ENCODE measurements at places on chromosomes 2 and 18.

- DNase-seq, result no peak
These were observed 15.9 kb downstream of the TRIB2 start for GRCh38 chr2:12732651-12733050.

DNA sequence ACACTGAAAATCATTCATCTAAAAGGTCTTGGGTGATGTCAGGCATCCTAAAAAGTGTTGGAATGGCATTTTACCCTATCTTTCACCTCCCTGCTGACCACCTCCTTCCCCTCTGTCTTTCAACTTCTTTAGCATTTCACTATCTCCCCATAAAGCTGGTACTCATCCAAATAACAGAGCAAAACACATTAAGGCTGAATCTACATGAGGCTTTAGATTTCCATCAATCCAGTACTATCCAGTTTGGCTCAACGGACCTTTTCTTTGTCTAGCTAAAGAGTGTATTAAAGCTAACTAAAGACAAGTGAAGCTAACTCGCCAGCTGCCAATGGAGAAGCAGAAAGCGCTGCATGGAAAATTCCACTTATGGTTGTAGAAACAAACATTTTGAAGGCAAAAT lies 122.5 kb upstream of the NCKAP5 start:
- no peak for DNase-seq

GRCh38 chr2:232460171-232460570 lies 4.2 kb downstream of the ALPI start:
- DNase-seq, result no peak

GRCh38 chr2:202375033-202375608 lies 1.0 kb upstream of the BMPR2 start:
- DNase-seq, result peak; percentile 10

GRCh38 chr2:43370705-43371104 lies 144.3 kb upstream of the ZFP36L2 start:
- no peak for DNase-seq

DNA sequence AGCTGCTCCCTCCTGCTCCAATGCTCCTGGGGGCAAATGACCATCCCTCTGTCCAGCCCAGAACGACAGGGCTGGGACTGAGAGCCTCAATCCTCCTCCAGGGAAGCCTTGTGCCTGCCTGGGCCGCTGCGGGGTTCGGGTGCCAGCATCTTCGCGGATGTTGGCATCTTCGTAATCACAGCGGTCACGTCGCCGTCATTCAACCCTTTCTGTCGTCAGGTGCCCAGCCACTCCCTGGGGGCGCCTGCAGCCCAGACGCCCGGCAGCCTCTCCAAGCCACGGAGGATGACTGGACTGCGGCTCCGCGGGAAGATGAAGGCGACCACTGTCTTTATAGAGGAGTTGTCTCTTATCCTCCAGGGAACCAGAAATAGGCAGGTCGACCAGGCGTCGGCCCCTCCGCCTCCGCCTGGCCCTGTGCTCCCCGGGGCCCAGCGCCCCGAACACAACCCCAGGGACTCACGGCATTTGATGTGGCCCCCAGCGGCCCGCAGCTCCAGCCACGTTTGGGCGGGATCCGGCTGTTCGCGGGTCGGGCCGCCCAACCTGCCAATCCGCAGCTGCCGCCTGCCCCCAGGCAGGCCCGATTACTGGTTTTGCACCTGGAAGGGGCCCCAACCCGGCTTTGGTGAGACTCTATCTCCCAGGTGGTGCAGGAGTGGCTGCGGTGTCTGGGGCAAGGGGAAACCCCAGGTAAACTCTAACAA lies 113.9 kb downstream of the THNSL2 start:
- no peak for DNase-seq

DNA sequence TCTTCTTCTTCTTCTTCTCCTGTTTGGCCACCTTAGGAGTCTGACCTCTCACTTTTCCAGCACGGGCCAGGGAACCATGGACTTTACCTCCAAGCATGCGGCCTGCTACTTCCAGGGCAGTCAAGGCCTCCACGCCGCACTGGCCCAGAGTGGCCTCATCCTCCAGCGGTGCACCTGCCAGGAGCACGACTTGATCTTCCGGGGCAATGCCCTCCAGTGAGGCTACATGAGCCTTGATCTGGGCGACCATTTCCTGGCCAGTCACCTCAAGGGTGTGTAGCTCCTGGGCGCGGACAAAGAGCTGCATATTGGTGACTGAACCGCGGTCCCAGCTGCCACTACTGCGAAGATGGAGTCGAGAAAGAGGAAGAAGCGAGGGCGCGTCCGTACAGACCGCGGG lies 67.1 kb downstream of the DIPK1C start:
- no peak for DNase-seq

GRCh38 chr2:130836501-130837174 lies at the start of gene ARHGEF4:
TSS of gene ARHGEF4 (plus strand) at chr2:130836914. CDS start at chr2:130836954, 40 bp downstream.
- no peak for DNase-seq

DNA sequence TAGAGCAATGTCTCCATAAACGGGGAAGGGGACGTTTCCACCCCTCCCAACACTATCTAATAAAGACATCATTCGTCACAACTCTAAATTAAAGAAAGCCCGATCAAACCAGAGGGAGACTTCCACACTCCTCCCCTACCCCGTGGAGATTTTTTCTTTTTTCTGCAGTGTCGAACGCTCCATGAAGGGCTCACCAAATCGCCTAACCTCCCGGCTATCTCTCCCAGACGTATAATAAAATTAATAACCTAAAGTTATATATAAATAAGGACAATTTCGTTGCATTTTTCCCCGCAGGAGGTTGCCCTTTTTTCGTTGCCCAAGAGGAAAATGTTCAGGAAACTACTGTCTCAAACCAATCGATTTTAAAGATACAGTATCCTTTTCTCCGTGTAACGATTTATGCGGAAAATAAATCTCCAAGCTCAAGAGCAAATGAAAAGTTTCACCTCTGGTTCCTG lies 2.4 kb downstream of the EVX2 start:
- DNase-seq, result no peak

GRCh38 chr18:49014605-49015267 lies 64.0 kb upstream of the SMAD7 start:
- no peak for DNase-seq

DNA sequence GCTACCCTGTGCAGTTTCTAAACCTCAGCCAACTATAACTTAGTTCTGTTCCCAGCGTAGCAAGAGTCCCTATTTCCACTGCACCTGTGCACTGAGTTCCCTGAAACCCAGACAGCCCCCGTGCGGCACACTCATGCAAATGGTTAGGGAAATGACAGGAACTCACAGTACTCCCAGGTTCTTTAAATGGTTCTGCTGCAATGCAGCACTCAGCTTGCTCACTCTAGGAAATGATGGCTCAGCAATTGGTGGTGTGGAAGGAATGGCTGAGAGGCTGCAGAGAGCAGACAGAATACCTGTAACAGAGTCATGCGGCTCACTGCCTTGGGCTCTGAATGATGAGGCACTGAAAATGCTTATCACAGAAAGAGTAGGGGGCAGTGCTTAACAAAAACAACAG lies 143.0 kb downstream of the RAD51AP2 start:
- no peak for DNase-seq

DNA sequence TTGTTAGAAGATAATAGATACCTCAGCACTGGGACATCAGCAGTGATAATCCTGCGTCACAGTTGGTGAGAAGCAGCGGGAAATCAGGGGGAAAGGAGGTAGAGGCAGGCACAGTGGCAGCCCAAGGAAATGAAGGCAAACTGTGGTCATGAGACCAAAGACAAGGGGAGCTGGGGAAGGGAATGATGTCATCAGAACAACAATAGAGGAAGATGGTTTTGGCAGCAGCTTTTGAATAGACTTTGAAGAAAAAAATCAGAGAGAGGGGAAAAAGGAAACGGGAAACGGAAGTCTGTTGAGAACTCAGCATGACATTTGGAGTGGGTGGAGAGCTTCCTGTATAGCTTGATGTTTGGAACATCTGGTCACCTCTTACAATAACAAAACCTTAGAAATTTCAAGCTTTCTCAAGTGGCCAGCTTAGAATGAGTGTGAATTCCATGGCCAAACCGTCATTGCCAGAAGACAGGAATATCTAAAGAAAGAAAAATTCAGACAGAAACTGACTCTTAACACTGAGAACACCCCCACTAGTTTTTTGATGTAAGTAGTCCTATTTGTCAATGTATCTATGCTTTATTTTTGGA lies 18.4 kb upstream of the YES1 start:
- DNase-seq, result peak; percentile 23

GRCh38 chr2:42095923-42096408 lies 48.1 kb downstream of the PKDCC start:
- peak; percentile 70 for DNase-seq

GRCh38 chr2:33437297-33437696 lies 39.2 kb upstream of the RASGRP3 start:
- DNase-seq, result no peak

DNA sequence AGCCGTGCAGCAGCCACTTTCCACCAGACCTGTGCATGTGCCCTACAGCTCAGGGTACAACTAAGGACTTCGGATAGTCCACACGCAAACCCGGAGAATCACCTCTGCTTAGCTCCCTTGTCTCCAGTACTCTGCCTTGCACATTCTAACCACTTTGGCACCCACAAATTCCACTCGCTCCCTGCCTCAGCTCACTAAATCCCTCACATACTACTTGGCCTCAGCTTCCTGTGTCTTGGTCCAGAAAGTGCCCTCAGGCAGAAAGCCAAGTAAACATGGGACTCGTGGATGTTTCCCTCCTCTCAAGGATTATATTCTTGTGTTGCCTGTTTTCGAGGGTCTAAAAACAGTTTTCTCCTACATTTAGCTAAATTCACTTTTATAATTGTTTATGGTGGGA lies 157.8 kb upstream of the DAPL1 start:
- no peak for DNase-seq

Measured in CD4-positive, alpha-beta T cell treated with Interferon gamma for 1 hour (primary cell).